ENCODE measurements at places on chromosomes 1 and 21.

DNA sequence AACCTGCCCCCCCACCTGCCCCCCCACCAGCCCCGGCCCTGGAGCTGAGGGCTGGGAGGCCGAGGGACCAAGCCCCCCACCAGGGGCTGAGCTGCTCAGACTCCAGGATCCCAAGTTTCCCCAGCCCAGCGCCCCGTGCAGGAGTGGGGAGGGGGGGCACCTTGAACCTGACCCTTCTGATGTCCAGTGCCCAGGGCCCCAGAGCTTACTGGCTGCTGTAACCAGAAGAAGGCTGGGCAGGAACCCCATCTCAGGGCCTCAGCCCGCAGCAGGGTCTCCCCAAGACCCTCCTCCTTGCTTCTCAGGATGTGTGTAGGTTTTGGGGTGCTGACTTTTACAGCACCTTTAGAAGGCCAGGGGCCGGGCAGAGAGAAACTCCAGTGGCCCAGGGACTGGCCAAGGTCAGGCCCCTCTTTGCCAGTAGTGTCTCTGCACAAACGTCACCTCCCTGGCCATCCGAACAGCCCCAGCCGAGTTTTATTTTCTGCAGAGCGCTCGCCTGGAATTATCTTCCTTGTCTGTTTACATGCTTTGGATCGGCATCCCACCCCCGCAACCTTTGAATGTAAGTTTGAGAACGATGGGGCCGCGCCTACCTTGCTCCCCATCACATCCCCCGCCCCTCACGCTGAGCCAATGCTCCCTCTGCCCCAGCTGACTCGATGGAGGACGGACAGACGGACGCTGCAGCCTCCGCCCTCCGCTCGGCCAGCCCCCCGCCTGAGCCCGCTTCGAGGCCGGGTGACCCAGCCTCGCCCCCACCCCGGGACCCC, 70.1 kb upstream of the CASZ1 start:
- DNase-seq, result no peak

GRCh38 chr1:30933874-30934252, 25.3 kb upstream of the SDC3 start:
- DNase-seq, result no peak

GRCh38 chr1:76337542-76338219, 263.1 kb downstream of the ST6GALNAC3 start:
- DNase-seq, result no peak

DNA sequence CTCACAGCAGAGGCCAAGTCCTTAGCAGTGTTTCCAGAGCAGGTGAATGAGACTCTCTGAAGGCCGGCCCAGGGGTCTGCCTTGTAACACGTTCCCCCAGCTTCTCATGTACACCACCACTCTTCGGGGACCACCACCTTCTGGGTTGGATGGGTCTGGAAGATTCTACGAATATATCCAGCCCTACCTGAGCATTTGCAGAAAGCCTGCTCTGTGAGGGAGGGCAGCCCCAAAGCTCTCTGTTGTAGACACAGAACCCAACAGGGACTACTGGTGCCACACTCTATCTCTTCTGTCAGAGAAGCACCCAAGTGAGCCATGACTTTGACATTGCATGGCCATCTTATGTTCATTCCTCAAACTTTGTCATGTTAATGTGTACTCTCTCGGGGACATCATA, 61.8 kb downstream of the CD247 start:
- no peak for DNase-seq

DNA sequence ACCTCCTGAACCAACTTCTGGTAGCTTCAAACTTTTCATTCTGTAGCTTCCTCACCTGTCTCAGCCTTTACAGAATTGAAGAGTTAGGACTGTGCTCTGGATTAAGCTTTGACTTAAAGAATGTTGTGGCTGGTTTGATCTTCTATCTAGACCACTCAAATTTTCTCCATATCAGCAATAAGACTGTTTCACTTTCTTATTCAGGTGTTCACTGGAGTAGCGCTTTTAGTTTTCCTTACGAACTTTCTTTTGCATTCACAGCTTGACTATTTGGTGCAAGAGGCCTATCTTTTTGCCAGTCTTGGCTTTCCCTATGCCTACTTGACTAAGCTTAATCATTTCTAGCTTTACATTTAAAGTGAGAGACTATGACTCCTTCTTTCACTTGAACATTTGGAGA, 31.5 kb downstream of the FGGY start:
- DNase-seq, result no peak

- no peak for DNase-seq
Observed at GRCh38 chr1:225987491-225988316, 11.4 kb downstream of the SDE2 start.

DNA sequence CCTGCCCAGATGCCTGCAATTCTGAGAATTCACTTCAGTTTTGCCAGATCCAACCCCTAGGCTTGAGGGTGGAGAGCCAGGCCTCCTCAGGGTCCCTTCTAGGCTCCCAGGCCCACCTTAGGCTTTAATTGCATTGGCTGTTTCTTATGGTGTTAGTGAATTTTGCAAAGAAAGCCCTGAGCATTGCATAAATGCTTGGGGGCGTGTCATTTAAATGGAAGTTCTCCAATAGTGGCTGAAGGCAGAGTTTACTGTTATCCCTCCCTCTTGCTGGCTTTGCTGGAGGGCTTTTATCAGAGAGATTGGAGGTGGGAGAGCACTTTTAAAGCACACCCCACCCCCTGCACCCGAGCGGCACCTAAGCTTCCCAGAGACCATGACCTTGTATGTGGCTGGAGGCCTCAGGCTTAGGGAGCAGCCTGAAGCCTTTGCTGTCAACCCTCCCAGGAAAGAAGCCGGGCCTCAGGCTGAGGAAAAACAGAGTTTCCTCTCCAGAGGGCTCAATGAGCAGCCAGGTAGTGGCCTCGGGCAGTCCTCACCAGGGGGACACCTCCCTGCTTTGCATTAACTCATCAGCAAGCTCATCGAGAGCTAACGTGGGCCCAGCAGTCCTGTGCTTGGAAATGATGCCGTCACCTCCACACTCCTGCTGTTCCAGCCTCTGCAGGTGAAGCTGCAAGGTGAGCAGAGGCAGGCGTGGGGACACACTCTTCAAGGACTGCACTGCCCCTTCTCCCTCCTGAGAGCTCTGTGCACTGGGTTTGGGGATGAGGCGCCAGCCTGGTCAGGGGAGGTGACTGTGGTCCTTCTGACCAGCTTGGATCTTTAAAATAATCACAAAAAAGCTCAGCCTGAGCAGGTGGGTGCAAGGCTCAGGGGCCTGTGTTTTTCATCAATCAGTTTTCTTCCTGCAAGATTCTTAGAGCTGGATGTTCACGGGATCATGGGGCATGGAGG, 58.0 kb downstream of the STUM start:
- DNase-seq, result no peak

DNA sequence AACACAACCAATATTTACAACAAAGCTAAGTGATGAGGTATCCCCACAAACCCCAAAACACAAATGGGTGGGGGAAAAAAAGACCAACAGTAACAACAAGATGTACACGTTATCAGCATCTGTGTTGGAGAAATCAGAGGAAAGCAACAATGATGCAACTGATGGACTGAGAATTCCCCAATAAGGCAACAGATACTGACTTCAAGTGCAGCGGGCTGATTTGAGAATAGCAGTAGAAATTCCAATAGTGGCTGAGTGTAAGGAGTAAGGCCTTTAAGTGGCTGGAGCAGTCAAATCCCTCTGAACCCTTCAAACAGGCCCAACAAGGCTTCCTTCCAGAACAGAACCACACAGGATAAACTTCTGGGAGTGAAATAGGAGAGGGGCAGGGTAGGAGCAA, 97.6 kb downstream of the TM2D1 start:
- no peak for DNase-seq

GRCh38 chr21:34198231-34199120, 125.1 kb downstream of the MRPS6 start:
- no peak for DNase-seq

DNA sequence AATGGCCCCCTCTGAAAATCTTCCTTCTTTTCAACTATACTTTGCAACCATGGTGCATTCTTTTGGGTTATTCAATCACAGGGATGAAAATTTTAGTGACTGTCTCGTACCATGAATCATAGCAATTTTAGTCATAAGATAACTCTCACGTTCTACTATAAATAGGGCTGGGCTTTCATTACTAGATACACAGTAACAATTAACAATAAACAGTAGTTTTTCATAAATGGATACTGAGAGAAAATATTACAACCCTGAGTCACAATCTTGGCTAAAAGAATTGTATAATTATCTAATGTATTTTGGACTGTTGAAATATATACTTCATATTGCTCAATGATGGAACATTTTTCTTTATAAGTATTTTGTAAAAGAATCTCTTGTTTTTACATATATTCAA, 96.1 kb downstream of the TEX35 start:
- DNase-seq, result no peak

GRCh38 chr1:208841436-208841835, 597.3 kb upstream of the PLXNA2 start:
- no peak for DNase-seq

DNA sequence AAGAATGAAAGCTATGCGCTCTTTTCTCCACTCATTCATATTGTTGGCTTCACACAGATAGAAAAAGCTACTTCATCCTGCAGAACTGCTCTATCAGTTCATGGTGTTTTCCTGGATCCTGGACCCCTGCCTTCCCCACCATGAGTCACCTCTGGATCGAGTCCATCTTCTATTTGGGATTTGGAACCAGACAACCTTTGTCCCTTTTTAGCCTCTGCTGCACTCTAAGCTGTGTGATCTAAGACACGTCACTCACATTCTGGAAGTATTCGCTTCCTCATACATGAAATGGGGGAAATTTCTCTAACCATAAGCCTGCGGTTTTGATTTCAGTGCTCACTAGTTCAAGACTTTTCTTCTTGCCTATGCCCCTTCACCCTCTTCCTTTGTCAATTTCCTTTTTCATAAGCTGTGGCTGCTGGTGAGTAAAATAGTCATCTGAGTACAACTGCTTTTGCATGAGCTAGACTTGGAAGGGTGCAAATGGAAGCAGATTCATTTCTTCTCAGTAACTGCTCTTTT, 14.1 kb upstream of the DEGS1 start:
- no peak for DNase-seq

DNA sequence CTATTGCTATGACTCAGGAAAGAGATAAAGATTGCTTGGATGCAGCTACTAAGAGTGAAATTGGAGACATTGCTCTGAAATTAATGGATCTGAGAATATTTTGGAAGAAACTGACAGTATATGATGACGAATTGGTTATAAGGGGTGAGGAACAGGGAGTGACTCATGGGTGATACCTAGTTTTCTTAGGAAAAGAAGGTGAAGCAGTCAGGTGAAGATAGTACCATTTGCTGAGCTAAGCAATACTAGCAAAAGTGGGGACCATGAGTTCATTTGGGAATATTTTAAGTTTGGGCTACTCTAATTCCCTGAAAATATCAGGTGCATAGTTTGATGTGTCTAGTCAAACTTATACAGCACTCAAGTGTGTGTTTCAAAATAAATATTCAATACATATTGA, 260.1 kb upstream of the NFIA start:
- DNase-seq, result no peak

- no peak for DNase-seq
Observed at GRCh38 chr1:155175927-155176371, 2.3 kb downstream of the TRIM46 start.

- DNase-seq, result no peak
Observed at GRCh38 chr1:59412718-59413326, 115.9 kb downstream of the FGGY start.

DNA sequence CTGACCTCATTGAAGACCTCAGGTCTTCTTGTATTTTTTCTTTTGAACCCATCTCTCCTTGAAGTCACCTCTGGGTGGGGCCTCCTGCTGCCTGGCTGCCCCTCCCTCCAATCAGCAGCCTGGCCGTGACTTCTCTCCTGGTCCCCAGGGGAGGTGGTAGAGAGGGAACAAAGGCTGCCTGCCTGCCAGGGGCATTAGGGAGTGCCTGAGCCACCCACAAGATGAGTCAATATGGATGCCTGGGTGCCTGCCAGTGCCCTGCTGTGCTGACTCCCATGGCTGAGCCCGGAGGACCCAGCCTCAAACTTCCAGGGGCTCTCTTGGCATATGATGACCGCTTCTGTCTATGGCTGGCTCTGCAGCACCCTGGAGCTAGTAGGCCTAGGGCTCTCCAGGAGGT, 5.3 kb upstream of the CDCP2 start:
- DNase-seq, result no peak

- DNase-seq, result no peak
Observed at GRCh38 chr1:50605186-50605875, 182.1 kb upstream of the DMRTA2 start.

DNA sequence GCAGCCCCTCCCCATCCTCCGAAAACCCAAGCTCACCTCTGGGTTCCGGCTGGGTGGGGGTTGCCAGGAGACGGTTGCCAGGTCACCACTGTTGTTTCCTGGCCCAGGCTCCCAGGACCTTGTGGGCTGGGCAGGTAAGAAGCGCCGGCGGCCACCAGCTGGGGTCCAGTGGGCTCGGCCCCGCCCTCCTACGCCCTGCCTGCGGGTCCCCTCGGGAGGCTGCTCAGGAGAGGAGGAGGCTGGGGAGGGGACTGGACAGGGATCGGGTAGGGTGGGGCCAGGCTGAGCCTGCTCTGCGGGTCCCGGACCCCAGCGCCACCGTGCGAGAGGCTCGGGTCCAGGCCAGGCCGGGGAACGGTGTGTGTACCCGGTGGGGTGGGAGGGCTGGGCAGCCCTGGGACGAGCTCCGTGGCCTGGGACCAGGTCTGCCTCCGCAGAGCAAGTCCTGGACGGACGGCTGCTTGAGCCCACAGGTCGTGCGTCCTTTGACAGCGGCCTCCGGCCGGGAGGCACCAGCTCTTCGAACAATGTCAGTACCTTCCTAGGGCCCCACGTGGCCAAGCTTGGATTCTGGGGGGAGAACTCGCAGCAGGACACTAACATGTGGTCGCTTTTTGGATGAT, at the start of gene TTLL10:
TSS of gene TTLL10 (plus strand) at position 88 of the 623 bp plus-strand sequence. CDS start 5,336 bp downstream, outside the sequence.
- DNase-seq, result no peak

DNA sequence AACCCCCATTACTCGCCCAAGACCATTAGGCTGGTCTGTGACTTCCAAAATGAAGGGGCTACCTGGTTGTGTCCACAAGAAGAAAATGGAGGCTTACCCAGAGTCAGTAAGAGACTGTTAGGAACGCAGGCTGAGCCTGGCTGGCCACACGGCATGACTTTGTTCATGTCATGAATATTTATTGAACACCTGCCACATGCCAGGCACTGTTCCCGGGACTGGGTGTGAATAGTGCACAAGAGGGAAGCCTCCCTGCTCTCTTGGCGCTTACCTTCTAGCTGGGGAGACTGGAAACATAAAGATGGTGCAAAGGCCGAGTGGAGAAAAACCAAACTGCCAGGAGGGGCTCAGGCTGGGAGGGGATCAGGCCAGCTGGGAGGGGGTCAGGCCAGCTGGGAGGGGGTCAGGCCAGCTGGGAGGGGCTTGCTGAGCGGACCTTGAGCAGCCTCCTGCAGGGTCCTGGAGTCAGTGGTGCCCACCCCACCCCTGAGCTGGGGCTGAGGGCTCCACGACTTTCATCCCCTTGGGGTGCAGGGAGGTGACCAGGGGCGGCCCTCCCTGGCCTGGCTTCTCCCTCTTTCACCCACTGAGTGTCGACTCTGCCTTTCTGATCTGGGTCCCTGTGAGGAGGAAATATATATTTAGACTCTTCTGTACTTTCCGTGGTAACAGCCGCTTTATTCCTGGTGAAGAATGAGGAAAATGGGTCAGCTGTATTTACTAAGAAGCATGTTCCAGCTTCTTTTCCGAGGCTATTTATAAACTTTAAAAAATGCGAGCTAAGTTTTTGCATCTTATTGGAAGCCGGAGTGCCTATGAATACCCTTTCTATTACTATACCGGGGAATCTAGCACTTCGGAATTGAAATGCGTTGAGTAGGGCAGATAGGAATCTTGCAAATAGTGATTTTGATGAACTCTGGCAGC, 139.0 kb downstream of the CAMTA1 start:
- DNase-seq, result no peak
